A549 (cell line): ENCODE measurements at places on chromosomes 5 and 9. TPM values are rescaled to one million over a fixed set of nuclear protein-coding genes. Genes with fewer than 3 reads are reported as not detected.

The TOR4A gene
- polyA plus RNA-seq, result 15.6 to 18.6 TPM (median 17.5 TPM) in 3 replicates

The TEX48 gene
- not detected in 3 replicates for polyA plus RNA-seq

The C5orf46 gene
- polyA plus RNA-seq, result not detected in 3 replicates

The FOXI1 gene
- polyA plus RNA-seq, result not detected in 3 replicates

The SPATA31D4 gene
- not detected in 3 replicates for polyA plus RNA-seq

The PDE6A gene
- polyA plus RNA-seq, result 0.20 to 0.30 TPM (median 0.28 TPM) in 3 replicates

The C8G gene
- polyA plus RNA-seq, result 1.1 to 1.3 TPM (median 1.1 TPM) in 3 replicates

The BNIP1 gene
- polyA plus RNA-seq, result 15.8 to 17.3 TPM (median 16.7 TPM) in 3 replicates
